CD4-positive, alpha-beta T cell treated with Interleukin-4 for 1 hour (primary cell): ENCODE measurements at places on chromosomes 7 and 10.

GRCh38 chr10:48187713-48188485, 86.6 kb downstream of the FRMPD2 start:
- no peak for DNase-seq

- no peak for DNase-seq
These were observed 116.2 kb downstream of the AVL9 start for GRCh38 chr7:32611201-32612099.

GRCh38 chr10:89274928-89275327, 23.4 kb upstream of the LIPA start:
- no peak for DNase-seq

GRCh38 chr10:35306852-35307251, 29.5 kb upstream of the CCNY start:
- DNase-seq = no peak

- DNase-seq = no peak
These were observed 79.7 kb downstream of the ALOX5 start for GRCh38 chr10:45453639-45454255.

DNA sequence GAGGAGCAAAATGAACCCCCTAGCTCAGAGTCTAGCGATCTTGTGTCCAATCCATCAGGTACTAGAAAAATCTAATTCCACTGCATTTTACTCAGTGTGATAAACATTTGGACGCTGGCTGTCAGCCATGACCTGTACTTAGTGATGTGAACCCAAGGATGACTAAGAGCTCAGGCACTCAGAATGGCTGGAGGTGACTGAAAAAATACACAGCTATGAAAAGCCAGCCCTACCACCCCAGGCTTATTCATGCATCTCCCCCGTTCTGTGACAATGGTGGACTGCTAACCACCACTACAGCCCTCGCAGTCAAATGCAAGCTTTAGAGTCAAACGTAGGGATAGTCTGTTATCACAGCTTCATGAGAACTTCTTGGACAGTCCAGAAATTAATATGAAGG, 14.9 kb downstream of the AFAP1L2 start:
- no peak for DNase-seq

GRCh38 chr7:8147760-8148463, 114.1 kb downstream of the ICA1 start:
- DNase-seq = no peak

- DNase-seq = peak; percentile 22
These were observed at the start of gene GPR141 for GRCh38 chr7:37683246-37684120. Gene GPR141, plus strand, starts transcription at chr7:37683766. Its CDS starts 56,628 bp downstream, at chr7:37740394.

DNA sequence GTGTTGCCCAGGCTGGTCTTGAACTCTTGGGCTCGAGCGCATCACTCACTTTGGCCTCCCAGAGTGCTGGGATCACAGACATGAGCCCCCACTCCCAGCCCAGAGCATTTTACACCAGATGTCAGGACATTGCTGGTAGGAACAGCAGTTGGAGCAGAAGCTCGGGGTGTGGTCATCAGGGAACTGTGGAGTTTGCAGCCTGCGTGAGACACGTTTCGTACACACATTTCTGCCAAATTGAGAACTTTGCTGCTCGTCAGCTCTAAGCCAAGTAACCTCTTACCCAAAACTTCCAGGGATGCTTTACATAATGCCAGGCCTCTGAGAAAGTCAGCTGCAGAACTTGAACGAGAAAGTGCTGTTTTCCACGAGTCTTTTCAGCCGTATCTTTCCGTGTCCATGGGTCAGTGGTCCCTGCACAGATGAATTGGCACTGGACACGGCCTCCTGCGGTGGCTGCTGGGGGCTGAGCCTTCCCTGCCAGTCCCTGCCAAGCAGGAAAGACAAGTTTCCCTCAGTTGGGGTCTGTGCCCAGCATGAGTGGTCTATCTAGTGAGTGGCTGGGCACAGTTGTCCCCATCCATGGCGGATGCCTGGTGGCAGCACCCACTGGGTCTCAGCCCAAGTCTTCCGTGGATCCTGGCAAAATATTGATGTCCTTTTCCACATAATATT, 54.4 kb downstream of the DNAJB6 start:
- no peak for DNase-seq

- no peak for DNase-seq
These were observed 8.4 kb downstream of the RALA start for GRCh38 chr7:39631736-39632308.

GRCh38 chr10:100805543-100806355, 60.4 kb downstream of the PAX2 start:
- no peak for DNase-seq

- DNase-seq = no peak
These were observed 16.2 kb downstream of the CEP55 start for GRCh38 chr10:93512565-93512964.
